ENCODE measurements at places on chromosomes 13 and 19.

DNA sequence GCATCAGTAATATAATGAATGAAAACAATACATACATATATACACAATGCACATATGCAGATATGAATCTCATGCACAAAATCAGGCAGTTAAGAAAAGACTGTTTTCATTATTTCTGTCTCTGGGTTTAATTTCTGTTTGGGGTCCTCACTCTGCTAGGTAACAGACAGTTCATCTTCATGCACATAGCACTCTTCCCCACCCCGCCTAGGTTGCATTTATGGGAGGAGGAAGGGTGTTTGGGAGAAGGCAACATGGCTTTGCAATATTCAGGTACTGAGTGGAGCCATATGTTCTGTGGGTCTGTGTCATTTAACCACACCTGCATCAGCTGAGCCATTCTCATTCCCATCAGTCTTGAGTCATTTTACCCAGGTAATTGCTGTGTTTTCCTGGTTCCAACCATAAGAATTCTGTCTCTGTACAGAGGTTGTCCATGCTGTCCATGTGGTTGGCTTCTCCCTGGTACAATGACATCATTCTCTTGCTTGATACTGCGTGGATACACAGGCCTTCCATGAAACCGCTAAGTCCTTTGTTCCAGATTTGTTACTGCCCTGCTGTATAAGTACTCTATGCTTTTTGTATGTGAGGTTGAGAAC lies 45.3 kb downstream of the RFC3 start:
- no peak for DNase-seq

DNA sequence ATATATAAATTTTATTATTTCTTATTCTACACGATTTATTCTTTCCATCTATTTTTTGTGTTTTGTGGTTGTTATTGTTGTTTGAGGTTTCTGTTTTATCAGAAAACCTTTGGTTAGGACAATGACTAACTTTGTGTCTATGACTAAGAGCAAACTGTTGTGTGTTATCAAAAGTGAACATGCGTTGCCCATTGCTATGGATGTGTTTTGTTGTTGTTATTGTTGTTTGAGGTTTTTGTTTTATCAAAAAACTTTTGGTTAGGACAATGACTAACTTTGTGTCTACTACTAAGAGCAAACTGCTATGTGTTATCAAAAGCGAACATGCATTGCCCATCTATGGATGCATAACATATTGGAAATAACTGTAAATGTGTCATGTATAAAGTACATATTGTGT lies 692.3 kb downstream of the SLITRK1 start:
- no peak for DNase-seq

DNA sequence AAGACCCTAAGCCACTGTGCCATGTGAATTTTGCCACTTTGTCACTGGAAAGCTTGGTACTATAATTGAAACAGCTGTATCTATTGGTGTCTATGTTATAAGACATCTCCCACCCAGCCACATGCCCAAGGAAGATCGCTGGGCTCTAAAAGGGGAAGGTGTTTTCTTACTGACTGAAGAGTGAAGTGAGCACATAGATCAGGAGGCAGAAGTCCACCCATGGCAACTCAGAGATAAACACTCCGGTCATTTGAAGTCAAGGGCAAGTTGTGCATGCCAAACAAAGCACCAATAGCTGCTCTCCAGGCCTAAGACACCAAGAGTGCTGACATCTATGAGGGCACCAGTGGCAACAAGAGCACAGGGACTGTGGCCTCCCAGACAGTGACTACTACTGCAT lies 153.8 kb downstream of the KCTD12 start:
- no peak for DNase-seq

DNA sequence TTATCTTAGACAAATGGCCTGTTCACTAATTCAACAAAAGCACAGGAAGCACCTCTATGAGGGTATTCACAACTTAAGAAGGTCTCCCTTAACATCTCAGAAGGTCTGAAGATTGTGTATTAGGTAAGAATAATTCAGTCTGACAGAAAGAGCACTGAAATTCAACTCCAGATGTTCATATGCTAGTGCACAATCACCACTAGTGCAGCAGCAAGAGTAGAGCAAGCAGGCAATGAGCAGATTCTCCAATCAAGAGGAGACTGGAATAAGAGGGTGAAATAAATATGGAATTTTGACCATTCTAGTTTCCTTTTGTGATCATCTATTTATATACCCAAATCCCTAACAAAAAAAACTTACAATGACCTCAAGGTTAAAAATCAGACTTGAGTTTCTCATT lies 52.0 kb downstream of the MPHOSPH8 start:
- DNase-seq = no peak

DNA sequence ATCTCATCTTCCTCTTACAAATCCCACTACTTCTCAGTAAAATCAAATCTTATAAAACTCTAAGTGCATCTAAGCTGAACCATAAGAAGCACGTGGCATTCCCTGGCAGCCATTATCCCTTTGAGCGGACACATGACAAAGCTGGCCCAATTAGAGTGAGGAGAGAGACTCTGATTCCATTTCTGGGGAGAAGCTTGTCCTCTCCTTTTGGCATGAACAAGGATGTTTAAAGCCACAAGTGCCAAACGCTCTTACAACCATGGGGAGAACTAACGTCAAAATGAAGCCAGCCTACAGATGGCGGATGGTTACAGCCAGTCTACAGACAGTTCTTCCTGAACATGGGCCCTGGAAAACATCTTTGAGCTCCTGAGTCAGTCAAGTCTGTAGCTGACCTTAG lies 231.3 kb downstream of the LHFPL6 start:
- DNase-seq = no peak

GRCh38 chr13:95882121-95882520 lies 171.1 kb downstream of the UGGT2 start:
- DNase-seq = no peak

GRCh38 chr13:66218583-66218982 lies 1011.6 kb downstream of the PCDH9 start:
- no peak for DNase-seq

DNA sequence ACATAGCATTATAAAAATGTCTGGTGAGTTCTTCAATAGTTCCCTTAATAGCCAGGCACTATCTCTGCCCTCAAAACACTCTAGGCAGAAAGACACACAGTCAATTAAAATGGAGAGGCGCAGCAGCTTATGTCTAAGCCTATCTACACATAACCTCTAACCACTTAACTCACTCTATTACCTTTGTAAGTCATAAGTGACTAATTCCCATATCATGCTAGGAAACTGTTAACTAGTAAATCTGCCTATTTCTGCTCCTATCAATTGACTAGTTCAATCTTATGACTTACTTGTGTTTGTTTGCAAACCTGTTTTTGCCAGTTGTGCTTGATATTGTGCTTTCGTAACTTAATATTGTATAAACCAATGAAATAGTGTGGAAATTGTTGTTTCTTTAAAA lies 3.2 kb downstream of the CCDC122 start:
- no peak for DNase-seq

DNA sequence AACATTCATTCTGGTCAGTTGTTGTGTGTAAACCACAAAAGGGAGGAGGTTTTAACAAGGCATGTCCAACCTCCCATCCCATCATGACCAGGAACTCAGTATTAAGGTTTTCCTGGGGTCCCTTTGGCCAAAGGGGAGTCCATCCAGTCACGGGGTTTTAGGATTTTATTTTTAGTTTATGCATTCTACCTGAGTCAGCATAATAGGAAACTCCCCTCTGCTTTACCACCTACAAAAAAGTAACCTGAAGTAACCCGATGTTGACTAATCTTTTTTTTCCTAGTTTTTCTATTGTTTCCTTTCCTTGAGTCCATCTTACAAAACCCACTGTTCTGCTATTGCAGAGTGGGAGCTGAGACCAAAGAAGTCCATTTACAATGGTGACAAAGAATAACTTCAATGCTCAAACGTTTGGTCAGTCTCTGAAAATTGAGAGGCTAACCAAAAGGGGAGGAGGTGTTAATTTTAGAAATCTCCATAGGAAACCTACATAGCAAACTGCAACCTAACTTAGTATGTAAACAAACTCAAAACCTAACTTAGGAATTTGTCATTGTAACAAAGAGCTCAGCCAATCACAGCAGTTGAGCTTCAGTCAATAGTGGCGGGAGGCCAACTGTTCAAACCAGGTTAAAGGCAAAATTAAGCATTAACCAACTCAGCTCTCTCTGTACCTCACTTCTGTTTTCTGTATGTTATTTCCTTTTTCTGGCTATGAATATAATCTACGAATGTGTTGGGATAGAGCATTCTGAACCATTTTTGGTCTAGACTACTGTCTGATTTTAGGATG lies 1954.1 kb downstream of the PCDH9 start:
- DNase-seq = no peak

GRCh38 chr19:8486661-8487136 lies 15.7 kb downstream of the PRAM1 start:
- DNase-seq = no peak

GRCh38 chr19:8638078-8638619 lies 7.7 kb downstream of the NFILZ start:
- no peak for DNase-seq

DNA sequence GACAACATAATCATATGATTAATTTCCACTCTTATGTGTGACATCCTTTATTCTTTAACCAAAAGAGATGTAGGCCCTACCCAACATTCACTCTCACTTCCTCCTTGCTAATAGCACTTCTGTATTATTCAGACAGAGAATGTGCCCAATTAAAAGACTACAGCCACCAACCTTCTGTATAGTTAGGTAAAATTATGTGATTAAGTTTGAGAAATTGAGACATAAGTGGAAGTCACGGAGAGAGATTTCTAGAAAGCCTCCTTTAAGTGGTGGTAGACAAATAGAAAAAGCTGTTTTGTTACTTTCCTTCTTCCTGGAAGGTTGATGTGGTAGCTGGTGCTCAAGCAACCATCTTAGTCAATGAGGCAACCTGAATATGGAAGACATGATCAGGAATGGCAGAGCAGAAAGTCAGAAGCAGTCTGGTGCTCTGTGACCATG lies 14.8 kb downstream of the EPSTI1 start:
- no peak for DNase-seq

GRCh38 chr13:68888832-68889231 lies 1218.8 kb upstream of the ATXN8OS start:
- DNase-seq = no peak

- no peak for DNase-seq
These were observed 25.7 kb upstream of the TCF3 start for GRCh38 chr19:1678073-1678472.

DNA sequence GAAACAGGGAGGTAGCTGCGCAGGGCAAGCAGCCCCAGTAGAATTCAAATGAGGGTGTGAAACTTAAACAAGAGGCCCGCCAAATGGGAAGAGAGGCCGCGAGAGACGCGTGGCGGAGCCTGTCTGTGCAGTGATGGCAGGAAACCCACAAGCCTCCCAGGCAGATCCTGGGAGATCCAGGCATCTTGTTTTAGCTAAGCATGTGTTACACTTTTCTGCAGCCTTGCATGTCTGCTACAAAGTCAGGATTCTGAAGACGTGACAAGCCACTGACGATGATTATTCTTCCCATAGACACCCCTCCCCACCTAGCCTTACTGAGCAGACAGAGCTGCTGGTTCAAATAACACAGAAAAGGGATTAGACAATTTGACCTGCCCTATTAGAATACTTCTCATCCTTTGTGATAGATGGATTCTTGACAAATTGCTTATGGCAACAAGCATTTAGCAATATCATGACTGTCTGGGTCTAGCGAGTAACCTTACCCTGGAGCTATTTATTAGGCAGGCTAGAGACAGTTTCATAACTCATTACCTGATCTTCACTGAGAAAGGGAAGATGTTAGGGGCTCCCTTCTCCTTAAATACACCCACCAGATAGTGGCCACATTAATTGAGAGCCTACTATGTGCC lies 185.2 kb upstream of the IRS2 start:
- DNase-seq = no peak

DNA sequence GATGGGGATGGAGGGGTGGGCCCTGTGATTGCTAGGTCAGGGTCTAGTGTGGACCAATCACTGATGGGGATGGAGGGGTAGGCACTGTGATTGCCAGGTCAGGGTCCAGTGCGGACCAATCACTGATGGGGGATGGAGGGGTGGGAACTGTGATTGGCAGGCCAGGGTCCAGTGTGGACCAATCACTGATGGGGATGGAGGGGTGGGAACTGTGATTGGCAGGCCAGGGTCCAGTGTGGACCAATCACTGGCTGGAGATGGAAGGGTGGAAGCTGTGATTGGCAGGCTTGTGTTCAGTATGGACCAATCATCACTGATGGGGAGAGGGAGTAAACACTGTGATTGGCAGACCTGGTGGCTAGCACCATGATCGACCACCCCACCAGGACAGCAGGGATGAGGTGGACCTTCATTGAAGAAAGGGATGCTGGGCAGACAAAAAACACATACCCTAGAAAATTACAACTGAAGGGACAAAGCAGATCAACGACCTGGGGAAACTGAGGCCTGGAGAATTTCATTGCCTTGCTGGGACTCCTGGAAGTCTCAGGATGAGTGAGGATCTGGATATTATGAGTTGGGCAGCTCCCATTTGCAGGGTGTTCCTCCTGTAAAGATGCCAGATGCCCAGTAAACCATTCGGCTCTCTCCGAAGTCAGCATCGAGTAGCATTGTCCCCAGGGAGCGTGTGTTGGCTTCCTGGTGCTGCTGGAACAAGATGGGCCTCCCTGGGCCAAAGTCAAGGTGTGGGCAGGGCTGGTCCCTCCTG lies 15.5 kb downstream of the TMPRSS9 start:
- no peak for DNase-seq

DNA sequence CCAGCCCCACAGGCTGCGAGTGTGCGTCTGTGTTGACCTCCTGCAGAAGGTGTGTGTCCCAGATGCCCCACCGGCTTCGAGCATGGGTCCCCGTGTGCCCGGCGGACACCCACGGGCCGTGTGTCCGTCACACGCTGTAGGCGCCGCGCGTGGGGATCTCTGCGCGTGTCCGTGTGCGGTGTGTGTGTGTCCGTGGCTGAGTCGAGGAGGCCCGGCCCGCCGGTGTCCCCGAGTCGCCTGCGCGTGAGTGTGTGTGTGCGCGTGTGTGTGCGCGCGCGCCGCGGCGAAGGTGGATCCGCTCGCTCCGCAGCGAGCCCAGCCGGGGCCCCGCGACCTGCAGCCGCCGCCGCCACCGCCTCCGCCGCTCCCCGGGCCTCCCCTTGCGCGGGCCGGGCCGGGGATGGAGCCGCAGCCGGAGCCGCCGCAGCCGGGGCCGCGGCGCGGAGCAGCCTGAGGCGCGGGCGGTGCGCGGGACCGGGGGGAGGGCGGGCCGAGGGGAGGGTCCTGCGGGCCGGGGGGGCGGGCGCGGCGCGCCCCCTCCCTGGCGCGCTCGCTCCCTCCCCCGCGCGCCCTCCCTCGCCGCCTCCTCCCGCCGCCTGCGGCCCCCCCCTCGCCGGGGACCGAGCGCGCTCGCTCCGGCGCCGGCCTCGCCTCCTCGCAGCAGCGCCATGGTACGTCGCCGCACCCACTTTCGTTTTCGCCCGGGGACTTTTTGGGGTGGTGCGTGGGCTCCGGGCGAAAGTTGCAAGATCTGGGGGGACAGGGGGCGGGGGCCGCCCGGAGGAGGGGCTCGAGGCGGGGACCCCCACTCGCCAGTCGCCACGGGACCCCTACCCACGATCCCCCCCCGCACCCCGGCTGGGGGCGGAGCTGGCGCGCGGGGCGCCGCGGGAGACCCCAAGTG lies 7.1 kb upstream of the NFIC start:
- no peak for DNase-seq

- DNase-seq = no peak
These were observed 7.8 kb upstream of the C13orf42 start for GRCh38 chr13:51118809-51119431.

- no peak for DNase-seq
These were observed 50.7 kb upstream of the FNDC3A start for GRCh38 chr13:48925001-48925400.

GRCh38 chr19:50003810-50004419 lies 21.3 kb downstream of the VRK3 start:
- DNase-seq = no peak
